ENCODE measurements at places on chromosomes 5 and 9.

GRCh38 chr9:134136118-134136995 lies 475 bp downstream of the WDR5 start:
- DNase-seq, result peak; percentile 9

GRCh38 chr5:39031041-39031440 lies 43.2 kb downstream of the RICTOR start:
- DNase-seq, result no peak

DNA sequence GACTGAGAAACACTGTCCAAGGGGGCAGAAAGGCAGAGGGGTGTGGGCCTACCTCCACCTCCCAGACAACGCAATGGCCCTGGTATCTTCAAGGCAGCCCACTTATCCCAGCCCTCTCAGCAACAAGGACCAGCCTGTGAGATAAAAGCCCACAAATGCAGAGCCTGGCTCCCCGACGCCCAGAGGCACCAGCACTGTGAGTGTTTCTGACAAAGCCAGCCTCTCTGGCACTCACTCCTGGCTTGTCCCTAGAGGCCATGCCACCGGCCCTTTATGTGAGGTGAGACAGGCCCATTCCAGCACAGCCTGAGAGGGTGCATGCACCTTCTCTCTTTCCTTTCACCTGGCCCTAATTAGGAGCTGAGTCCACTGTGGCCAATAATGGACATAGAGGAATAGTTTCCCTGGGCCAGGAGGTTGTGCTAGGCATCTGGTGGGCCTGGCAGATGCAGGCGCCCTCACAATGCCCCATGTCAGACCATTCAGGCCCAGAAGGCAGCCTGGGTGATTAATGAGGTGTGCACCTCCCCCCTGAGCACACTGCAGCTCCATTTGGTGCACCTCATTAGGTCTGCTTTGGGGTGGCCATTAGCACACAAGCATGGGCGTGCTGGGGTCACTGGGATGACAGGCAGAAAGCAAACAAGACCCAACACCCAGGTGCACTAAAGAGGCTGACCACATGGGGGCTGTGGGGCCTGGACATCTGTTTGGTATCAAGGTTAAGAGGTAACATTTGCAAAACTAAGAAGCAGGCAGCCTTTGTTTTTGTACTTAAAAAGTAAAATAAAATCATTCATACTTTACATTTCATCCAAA lies 176.0 kb downstream of the MED10 start:
- DNase-seq, result no peak

- no peak for DNase-seq
Measured at GRCh38 chr5:143664623-143665022, 147.3 kb upstream of the HMHB1 start.

DNA sequence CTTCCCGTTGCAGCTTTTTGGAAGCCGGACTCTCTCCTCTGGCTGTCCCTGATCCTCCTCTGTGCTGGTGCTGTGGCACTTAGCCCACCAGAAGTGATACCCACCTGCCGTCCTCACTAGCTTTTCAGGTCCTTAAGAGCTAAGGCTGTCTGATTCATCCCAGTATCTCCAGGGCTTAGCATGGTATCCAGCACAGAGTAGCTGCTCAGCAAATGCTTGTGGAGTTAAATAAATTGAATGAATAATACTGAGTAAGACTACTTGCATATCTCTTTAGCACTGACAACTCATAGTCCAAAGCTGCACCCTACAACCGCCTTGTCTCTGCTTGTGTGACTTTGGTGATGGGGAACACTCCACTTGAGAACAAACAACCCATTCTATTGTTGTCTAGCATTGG lies 7.7 kb upstream of the XPA start:
- no peak for DNase-seq

- no peak for DNase-seq
Measured at GRCh38 chr9:120395376-120395775, 184.6 kb downstream of the CDK5RAP2 start.

GRCh38 chr5:41338136-41338675 lies 124.9 kb upstream of the C6 start:
- no peak for DNase-seq

DNA sequence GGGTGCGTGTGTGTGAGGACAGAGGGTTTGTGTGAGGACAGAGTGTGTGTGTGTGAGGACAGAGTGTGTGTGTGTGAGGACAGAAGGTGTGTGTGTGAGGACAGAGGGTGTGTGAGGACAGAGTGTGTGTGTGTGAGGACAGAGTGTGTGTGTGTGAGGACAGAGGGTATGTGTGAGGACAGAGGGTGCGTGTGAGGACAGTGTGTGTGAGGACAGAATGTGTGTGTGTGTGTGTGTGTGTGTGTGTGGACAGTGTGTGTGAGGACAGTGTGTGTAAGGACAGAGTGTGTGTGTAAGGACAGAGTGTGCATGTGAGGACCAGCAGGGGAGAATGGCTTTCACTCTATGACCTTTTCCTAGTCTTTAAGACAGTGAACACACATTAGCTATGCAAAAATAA lies 63.1 kb upstream of the UBAC1 start:
- no peak for DNase-seq

- DNase-seq, result no peak
Measured at GRCh38 chr5:11027660-11028059, 266.6 kb upstream of the DAP start.

GRCh38 chr9:112170235-112170634 lies 4.9 kb downstream of the SUSD1 start:
- no peak for DNase-seq

DNA sequence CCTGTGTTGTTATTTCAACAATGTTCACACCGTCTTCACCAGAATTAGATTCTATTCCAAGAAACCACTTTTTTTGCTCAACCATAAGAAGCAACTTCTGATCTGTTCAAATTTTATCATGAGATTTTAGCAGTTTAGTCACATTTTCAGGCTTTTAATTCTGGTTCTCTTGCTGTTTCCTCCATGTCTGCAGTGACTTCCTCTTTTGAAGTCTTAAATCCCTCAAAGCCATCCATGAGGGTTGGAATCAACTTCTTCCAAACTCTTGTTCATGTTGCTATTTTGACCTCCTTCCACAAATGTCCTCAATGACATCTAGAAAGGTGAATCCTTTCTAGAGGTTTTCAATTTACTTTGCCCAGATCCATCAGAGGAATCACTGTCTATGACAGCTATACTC lies 25.7 kb upstream of the ENTREP1 start:
- DNase-seq, result no peak

Measured in stimulated activated CD4-positive, alpha-beta T cell treated with anti-CD3 and anti-CD28 coated beads, Interleukin-4, amount 100 ng/mL, for 24 hours (primary cell).